ENCODE measurements at places on chromosomes 6 and 20.

- no peak for DNase-seq
Observed at GRCh38 chr6:66675906-66676305, 968.9 kb upstream of the EYS start.

GRCh38 chr6:14283600-14284235 is 166.1 kb downstream of the CD83 start:
- DNase-seq, result no peak

DNA sequence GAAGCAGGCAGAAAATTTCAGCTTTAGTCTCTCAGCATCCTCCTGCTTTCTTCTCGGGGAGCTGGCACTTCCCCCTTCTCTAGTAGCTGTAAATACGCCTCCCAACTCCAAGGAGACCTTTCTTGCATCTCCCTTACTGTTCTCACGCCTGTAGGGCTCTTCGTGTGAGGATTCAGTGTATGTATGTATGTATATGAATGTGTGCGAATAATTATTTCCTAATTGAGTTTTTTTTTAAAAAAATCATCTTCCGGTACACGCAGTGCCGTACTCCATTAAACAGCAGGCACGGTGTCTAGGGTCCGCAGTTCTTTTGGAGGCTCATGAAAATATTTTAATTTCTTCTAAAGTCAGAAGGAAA is 85.4 kb downstream of the HFE start:
- DNase-seq, result peak; percentile 71

DNA sequence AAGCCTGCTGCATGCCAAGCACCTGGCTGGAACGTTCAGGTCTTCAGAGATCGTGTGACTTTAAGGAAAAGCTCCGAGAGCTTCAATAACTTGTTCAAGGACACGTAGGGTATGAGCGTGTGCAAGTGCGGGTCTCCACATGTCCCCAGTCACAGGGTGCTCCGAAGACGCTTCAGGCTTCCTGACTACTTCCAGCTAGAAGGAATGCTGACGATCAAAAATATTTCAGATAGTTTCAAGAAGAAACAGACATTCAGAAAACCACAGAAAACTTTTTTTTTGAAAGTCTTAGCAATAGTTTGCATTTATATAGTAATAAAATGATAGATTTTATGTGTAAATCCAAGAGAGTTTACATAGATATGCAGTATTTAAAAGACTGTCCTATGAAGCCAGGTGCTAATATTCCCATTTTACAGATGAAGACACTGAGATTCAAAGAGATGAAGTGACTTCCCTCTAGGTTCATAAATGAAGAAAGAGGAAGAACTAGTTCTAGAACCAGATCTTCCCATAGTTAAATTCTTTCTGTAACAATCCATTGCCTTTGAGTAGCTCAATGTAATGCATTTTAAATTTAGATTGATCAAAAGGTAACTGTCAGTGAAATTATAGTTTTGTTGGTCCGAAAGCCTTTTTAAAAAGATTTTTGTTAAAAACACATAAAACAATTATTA is 247.6 kb downstream of the MYLK4 start:
- no peak for DNase-seq

DNA sequence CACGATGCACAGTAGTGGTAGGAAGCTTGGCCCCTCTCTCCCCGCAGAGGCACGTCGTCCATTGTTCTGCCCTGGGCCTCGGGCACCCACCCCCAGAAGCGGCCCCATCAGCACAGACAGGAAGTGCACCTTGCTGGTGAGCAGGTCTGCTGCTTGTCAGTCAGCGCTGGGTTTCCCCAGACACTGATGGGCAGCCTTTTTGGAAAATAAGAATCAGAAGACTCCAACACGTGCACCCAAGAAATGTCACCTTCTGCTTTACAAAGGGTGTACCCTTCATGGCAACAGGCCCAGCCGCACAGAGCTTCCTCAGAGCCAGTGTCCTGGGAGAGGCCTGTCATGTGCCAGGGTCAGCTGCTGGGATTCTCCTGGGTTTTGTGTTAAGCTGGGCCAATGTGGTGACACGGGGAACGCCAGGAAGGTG is 34.7 kb upstream of the IRF4 start:
- DNase-seq, result no peak

GRCh38 chr20:4894981-4895381 is 106.3 kb downstream of the SLC23A2 start:
- no peak for DNase-seq

GRCh38 chr6:81876971-81877370 is 124.5 kb upstream of the TENT5A start:
- DNase-seq, result no peak

- DNase-seq, result no peak
Observed at GRCh38 chr20:4509825-4510522, 211.7 kb upstream of the PRND start.

GRCh38 chr20:31602779-31603441 is 2.2 kb upstream of the ID1 start:
- DNase-seq, result no peak

DNA sequence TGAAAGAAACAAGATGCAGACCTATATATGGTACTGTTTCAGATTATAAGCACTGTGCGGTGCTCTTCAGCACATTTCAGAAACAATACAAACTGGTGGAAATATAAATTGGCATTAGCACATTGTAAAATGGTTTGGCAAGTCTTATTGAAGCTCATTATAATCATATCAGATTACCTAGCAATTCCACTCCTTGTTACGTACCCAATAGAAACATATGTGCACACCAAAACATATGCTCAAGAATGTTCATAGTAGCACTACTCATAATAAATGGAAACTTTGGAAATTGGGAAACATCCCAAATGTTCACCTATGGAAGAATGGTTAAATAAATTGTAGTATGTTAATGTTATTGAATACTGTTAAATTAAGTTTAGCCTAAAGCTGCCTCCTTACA is 54.9 kb upstream of the PLEKHG1 start:
- no peak for DNase-seq

- DNase-seq, result no peak
Observed at GRCh38 chr20:61804752-61805295, 260.9 kb downstream of the TAF4 start.

- DNase-seq, result no peak
Observed at GRCh38 chr20:56187534-56188165, 60.9 kb upstream of the MC3R start.

DNA sequence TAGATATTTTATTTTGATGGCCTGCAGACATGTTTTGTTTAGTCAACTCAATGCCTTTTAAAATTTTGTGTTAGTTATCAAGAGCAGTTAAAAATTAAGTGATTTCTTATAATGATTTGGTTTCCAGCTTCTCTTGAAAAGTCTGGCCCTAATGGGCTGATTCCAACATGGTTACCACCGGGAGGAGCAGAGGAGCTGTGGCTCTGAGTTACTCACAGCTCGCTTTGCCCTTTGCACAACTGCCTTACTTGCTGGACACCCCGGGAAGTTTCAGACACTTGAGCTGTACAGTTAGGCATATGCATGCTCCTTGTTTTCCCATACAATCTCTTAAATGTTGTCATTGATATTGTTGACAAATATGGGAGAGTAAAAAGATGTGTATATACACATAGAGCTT is 173.1 kb upstream of the MMS22L start:
- DNase-seq, result no peak

- DNase-seq, result peak; percentile 94
Observed at GRCh38 chr6:109381747-109382575, at the start of gene CD164. Gene CD164 (minus strand): TSS chr6:109382467. CDS start chr6:109382378, 89 bp downstream.

GRCh38 chr6:6246544-6246943 is 73.9 kb downstream of the F13A1 start:
- DNase-seq, result no peak

DNA sequence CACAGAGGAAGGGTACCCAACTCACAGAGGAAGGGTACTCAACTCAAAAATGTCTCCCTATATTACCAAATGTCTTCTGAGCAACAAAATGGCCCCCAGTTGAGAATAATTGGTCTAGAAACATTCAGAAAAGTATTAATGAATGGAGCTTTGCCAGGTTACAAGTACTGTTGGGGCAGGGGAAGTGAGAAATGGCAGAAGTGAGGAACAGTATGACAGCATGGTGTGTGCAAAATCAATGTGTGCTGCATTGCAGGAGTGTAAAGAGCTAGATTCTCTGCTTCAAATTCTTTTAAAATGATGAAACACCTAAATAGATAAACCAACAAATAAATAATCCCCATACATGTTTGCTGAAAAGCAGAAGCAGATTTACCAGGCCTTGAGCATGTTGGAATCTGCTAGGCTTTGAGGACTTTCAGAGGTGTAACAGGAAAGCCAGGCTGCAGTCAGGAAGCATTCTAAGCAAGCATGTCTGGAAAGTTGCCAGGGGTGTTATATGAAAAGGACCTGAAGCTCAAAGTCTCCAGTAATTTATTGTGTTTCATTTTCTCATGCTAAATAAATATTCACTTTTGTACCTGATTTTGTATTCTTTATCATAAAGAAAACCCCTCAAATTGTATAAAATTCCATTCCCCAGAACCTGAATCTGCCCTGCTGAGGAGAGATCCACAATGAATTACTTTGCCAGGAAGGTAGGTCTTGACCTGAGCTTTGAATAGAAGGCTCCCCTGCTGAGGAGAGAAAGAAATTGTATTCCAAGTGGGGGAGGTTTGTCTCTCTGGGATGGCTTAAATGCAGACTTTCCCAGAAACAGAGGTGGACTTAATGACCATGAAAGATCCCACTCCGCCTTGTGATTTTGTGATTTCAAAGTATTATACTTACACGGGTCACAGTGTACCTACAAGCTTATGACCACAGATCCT is 265.0 kb upstream of the MARCKS start:
- no peak for DNase-seq

DNA sequence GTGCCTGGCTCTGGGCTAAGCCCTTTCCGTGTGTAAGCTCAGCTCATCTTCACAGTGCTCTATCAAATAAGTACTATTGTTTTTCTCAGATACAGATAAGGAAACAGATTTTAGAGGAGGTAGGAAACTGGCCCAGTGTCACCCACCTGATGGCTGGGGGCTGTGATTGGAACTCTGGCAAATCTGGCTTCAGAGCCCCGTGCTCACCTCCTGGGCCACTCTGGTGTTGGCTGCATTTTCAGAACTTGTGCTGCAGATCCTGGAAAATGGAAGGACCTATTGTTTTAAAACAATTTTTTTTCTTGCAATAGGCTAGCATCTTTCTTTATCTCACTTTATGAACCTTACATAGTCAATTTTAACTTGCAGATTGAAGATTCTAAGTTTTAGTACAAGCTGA is 5.7 kb downstream of the STX16 start:
- no peak for DNase-seq

- no peak for DNase-seq
Observed at GRCh38 chr6:157584036-157584435, 203.0 kb downstream of the ZDHHC14 start.

GRCh38 chr6:4812068-4812467 is 35.9 kb downstream of the CDYL start:
- DNase-seq, result no peak

DNA sequence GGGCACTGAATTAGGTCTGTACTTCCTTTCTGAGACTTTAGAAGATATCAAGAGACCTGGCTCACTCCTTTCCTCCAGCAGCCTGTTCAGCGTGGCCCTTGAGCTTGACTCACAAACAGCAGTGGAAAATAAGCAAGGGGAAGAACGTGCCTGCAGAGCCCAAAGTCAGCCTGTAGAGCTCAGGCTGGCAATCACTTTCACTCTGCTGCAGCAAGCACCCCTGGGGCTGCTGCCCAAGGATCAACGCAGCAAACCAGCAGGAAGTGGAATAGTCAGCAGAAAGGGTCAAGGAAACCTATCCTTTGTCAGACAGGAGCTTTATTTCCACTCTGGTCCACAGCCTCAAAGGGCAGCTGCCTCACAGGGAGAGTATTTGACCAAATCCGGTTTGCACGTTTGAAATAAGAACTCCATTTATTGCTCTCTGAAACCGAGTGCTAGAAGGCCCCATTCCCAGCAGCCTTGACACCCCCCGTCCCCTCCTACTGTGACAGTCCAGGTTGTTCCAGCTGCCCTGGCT is 77.4 kb downstream of the PRDM1 start:
- DNase-seq, result no peak

DNA sequence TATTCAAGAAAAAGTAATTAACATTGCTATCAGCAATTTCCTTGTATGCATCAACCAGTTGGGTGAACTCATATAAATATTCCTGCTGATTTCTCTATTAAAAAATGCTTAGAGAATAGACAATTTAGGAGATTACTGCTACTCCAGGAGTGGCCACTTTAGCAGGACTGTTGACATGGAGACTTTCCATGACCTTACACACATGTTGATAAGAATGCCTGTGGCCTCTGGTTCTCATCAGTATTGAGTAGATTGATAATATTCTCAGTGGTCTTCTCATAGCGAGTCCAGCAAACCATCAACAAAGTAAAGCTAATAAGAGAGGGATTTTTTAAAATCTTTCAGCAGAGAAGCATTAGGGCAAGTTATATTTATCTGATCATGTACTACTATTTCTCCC is 208.4 kb upstream of the MARCKS start:
- DNase-seq, result no peak

GRCh38 chr20:43949741-43950618 is 35.3 kb downstream of the TOX2 start:
- DNase-seq, result peak; percentile 54

GRCh38 chr6:42078386-42078785 is 28.1 kb downstream of the TAF8 start:
- DNase-seq, result no peak

- no peak for DNase-seq
Observed at GRCh38 chr20:44615876-44616603, 33.7 kb downstream of the PKIG start.

- no peak for DNase-seq
Observed at GRCh38 chr6:157983406-157984119, 1.9 kb downstream of the SYNJ2 start.

DNA sequence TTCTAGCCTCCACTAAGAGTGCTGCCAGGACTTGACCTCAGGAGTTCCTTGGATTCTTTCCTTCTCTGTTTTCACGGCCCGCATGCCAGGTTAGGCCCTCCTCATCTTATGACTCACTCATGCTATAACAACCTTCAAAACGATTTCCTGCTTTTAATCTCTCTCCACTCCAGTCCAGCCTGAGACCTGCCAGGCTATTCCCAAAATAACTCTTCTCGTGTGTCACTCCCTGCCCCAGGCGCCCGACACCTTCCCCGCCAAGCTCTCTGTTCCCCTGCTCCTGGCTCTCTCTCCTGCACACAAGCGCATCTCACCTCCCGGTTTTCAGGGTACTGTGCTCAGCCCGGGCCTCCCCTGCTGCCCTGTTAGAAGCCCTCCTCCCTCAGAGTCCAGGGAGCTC is 64.1 kb upstream of the RPS6KA2 start:
- DNase-seq, result no peak

DNA sequence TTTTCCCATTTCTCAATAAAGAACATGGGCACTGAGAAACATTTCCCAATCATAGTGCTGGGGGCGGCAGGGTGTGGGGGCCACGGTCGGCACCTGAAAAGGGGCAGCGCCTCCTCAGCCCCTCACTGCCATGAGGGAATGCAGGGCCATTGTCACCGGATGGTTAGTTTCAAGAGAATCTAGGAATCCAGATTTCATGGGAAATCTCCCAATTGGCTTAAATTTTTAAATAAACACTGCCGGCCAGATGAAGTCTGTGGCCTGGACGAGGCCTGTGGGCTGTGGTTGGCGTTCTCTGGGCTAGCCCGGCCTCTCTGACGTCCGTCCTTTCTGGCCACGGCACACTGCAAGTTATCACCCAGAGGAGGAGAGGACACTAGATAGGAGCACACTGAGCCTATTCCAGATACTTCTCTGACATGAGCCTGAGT is 25.6 kb downstream of the MANBAL start:
- DNase-seq, result no peak
